Activated gamma-delta T cell treated with anti-CD3 and anti-CD28 coated beads, Interleukin-2, amount 50 U/mL, for 16 hours (primary cell): ENCODE measurements at places on chromosomes 3 and 15.

DNA sequence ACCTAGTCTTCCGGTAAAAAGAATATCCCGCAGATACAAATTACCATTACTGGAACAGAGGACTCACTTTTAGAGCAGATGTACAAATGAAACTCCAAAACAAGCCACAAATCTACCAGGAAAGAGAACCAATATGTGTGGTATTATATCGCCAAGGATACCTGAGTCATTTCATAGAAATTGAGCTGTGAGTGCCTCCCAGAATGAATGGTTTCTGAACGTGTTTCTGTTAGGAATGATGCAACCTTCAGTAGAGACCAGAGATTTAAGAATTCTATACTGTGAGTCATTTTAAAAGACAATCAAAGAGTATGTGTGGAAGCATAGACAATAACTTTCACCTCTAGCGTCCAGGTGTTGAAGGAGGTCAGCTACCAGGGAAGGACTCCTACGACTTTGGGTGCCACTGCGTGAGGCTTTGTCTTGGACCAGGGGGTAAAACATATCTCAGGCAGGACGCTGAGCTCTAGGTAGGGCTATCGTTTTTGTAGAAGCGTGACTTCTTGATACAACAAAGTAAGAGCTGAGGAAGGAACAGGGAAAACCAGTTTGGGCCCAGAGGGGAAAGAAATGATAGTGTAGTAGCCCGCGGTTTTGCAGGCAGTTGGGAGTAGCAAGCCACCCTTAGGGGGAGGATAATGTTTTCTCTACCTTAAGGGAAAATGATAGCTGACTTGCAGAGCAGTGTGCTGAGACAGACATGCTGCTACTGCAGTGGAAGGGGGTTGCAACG is 210.4 kb downstream of the TP63 start:
- DNase-seq, result no peak

DNA sequence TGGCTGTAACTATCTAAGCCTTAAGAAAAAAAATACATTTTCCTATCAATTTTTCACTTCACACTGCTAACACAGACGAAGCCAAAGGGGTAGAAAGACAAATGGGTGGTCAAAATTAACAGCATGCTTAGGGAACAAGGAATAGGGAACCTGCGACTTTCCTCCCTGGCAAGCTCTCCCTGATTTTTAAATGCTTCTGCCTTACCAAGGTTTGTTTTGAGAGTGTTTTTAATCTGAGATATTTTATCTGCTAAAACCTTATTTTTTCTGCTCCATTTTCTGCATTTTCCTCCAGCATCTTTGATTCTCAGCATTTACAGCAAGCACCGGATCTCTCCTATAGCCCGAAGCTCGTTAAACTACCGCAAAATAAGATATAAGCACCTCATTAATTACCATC is 214.4 kb downstream of the RORA start:
- DNase-seq, result no peak

GRCh38 chr3:83426300-83426699 is 1532.5 kb upstream of the CADM2 start:
- no peak for DNase-seq

DNA sequence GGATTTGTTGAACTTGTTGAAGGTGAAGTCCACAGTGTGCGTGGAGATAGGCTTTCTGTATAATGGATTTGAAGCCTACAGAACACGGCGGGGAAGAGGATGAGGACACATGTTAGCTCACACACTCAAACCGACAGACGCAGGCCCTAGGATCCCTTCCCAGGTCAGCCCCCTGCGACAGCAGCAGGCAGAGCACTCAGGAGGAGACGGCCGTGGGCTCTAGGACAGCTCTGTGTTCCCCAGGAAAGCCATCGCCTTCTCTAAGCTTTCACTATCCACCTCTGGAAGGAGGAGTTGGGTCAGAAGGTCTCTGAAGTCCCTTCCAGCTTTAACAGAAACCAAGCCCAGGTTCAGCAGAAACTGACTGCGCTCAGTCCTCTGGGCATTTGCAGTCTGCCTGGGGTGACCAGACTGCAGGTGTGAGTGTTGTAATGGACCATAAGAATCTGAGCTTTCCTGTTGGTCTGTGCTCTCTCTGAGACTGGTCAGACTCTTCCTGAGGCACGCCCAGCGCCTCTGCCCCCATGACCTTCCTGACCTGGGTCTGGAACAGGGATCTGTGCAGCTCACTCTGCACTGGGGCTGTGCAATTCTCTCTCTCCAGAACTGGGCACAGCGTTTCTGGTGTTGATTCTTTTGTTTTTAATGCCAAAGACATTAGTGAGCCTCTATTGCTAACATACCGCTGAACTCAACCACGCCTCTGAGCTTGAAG is 33.5 kb downstream of the UMPS start:
- no peak for DNase-seq

DNA sequence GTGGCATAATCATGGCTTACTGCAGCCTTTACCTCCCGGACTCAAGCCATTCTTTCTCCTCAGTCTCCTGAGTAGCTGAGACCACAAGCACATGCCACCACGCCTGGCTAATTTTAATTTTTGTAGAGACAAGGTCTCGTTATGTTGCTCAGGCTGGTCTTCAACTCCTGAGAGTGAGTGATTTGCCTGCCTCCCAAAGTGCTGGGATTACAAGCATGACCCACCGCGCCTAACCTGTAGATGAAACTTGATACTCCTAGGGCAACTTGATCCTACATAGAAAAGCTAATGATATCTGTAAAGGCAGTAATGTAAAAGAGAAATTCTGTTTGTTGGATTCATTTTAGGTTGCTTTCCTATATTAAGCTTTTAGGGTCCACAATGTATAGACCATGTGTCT is 391.9 kb upstream of the THRB start:
- DNase-seq, result no peak

GRCh38 chr15:26125664-26126063 is 262.5 kb upstream of the ATP10A start:
- DNase-seq, result no peak

DNA sequence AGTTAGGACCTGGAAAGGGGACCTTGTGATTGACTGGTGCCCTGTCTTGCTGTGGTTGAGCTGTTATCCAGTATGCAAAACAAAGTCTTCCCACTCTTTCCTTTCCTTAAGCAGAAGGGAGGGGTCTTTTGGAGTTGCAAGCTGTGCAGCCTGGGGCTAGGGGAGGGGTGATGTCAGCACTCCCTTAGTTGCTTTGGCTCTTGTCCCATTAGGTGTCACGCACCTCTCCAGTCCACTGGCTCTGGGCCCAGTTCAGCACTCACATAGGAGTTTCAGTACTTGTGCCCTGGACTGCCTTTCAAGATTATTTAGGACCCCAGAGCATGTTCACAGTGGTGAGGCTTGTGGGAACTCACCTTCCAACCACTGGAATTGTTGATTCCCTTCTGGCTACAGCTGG is 238.5 kb downstream of the DOCK3 start:
- DNase-seq, result no peak

GRCh38 chr3:150960708-150961684 is 11.5 kb downstream of the CLRN1 start:
- no peak for DNase-seq

DNA sequence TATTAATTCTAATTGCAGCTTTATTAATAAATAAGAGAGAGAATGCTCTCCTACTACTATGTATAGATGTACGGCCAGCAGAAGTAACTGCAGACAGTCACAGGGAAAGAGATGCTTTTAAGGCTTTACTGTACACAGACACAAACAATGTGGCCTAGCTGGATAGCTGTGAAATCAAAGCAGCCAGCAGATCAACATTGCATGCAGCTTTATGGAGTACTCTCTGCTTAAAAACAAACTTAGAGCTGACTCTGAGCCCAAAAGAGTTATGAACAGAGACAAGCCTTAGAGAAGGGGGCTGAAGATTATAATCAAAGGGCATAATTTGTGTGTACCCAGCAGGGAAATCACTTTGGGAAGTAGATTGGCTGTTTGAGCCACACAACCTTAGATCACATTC is 47.2 kb downstream of the CADM2 start:
- DNase-seq, result no peak

GRCh38 chr3:186110975-186111974 is 2.4 kb upstream of the ETV5 start:
- no peak for DNase-seq

DNA sequence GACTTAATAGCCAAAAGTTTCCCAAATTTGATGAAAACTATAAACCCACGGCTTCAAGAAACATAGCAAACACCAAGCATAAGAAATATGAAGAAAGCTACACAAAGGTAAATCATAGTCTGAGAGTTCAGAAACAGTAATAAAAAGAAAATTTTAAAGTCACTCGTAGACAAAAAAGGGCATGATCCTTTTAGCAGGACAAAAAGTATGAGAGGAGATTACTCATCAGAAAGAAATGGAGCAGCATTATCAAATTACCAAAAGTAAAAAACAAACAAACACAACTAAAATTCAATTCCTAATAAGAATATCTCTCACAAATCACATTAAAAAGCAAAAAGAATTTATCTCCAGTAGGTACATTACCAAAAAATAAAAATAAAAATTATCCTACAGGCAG is 279.4 kb upstream of the UBE2E2 start:
- no peak for DNase-seq

- DNase-seq, result no peak
Measured at GRCh38 chr3:50737193-50737905, 62.6 kb downstream of the DOCK3 start.

DNA sequence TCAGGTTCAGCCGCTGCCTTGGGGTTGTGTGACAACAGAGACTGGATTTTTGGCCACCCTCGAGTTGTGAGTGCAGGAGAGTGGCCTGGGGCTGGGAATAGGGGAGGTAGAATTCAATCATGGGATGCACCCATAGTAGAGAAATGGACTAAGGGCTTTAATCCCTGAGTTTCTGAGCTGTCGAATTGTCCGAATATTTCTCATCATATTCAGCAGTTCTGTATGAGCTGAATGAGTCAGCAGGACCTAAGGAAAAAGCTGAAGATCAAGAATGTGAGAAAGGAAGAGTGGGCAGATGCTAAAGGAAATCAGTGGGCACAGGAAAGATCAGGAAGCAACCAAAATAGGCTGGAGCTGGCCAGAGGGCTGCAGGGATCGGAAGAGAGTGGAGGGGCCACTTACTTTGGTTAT is 44.4 kb upstream of the SACM1L start:
- DNase-seq, result no peak

GRCh38 chr3:135448520-135448919 is 517.0 kb upstream of the PPP2R3A start:
- no peak for DNase-seq

GRCh38 chr3:65483480-65483879 is 555.2 kb downstream of the MAGI1 start:
- DNase-seq, result no peak

GRCh38 chr3:59426821-59427565 is 377.2 kb upstream of the CFAP20DC start:
- no peak for DNase-seq

GRCh38 chr15:62534996-62535395 is 369.9 kb upstream of the C2CD4B start:
- DNase-seq, result no peak

DNA sequence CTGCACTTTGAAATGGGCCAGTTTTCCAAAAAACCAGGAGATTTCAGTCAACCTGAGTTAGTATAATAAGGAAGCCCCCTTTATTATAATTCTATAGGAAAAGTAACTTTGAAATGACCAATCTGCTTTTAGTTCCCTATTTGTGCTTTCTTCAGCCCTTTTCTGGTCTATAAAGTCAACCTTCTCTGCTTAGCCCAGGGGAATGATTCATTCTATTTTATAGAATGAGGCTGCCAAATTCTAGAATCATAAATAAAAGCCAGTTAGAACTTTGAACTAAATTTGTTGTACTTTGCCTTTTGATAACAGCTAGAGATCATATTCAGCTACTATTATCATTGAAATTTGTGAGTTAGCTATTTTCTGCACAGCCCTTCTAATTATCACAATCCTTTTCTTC is 24.7 kb downstream of the CIP2A start:
- no peak for DNase-seq

GRCh38 chr15:25717127-25717456 is 146.0 kb downstream of the ATP10A start:
- no peak for DNase-seq

- no peak for DNase-seq
Measured at GRCh38 chr3:43948013-43948412, 257.3 kb downstream of the ABHD5 start.

- DNase-seq, result no peak
Measured at GRCh38 chr3:11903047-11903446, 56.4 kb upstream of the TAMM41 start.

GRCh38 chr3:134737516-134737915 is 57.5 kb upstream of the EPHB1 start:
- no peak for DNase-seq

GRCh38 chr3:175655351-175655750 is 796.2 kb downstream of the NAALADL2 start:
- DNase-seq, result no peak

- DNase-seq, result no peak
Measured at GRCh38 chr15:47466357-47466756, 250.9 kb upstream of the SEMA6D start.

GRCh38 chr15:100929641-100930042 is 10.5 kb downstream of the LRRK1 start:
- no peak for DNase-seq

DNA sequence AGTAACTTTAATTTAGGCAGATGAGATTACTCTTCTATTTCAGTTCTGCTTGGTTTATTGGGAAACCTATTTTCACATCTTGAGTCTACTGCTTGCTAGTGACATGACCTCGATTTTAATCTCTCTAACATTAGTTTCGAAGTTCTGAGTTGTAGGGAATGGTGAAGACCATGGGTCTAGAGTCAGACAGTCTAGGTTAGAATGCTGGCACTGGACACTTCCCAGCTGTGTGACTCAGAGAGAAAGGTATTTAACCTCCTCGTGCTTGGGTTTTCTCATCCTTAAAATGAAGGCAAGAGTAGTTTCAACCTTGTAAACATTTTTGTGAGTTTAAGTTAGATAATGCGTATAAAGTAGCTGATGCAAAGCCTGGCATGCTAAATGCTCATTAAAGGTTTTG is 422.1 kb downstream of the GRM7 start:
- DNase-seq, result no peak

GRCh38 chr15:97903971-97904572 is 56.4 kb upstream of the ARRDC4 start:
- no peak for DNase-seq

- no peak for DNase-seq
Measured at GRCh38 chr3:120780977-120781376, 38.4 kb downstream of the GTF2E1 start.

- no peak for DNase-seq
Measured at GRCh38 chr3:18044971-18045880, 302.8 kb upstream of the TBC1D5 start.

DNA sequence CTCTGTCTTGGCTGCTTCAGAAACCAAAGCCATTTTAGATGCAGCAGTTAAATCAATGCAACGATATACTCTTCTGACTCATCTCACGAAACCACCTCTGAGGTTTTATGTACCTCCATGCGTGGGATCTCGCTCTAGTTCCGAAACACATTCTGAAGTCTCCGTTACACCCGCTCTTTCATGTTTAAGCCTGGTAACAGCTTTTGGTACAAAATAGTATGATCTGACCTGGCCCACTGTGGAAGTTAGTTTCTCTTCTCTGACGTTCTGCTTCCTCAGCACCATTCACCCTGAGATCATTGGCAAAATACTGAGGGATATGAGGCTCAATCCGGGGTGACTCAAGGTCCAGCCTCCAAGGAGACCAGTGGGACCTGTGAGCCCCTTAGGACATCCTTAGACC is 121.9 kb downstream of the TMEM266 start:
- DNase-seq, result no peak
